ENCODE measurements at places on chromosomes 6 and 20.

- no peak for DNase-seq
These were observed 59.1 kb downstream of the CEP43 start for GRCh38 chr6:167058261-167058660.

DNA sequence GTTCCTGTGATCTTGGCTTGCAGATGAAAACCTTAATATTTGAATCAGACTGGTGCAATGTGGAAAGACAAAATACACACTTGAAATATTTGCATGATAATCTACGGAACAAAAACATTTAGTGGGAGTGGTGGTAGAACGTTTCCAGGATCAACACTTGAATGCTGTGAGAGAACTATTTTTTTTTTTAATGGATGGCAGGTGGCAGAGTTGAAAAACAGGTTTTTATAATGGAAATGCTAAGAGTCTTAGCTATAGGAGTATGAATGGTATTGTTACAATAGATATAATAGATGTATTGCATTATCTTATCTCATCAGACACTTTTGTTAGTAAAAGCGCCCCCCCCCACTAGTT lies 49.2 kb downstream of the CDKAL1 start:
- no peak for DNase-seq

GRCh38 chr20:33450867-33451266 lies 7.3 kb upstream of the SNTA1 start:
- no peak for DNase-seq

DNA sequence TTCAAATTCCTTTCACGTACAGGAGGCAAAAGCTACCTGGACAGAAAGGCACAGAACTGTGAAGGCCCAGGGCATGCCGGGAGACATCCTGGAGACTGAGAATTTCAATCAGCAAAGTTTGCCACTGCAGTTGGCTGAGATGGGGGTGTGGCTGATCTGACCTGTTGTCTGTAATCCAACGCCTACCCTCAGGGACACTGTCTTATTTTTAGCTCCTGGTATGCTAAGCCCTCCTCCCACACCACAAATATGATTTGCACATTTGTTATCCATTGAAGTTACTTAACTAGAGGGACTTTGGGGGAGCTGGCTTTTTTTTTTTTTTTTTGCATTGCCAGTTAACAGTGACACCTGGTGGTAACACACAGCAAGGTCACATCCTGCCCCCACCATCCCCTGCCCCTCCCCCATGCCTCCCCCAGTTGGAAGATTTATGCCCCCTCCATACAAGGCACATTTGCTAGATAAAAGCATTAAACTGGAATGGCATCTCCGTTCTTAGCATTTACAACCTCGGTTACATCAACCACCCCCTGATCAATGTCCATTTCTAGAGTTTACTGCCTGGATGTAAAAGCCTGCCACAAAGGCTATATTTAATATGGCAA lies 40.4 kb downstream of the TTI1 start:
- DNase-seq: no peak

GRCh38 chr6:119890470-119890869 lies 540.9 kb upstream of the MAN1A1 start:
- no peak for DNase-seq
